ENCODE measurements at places on chromosomes 13 and 19.
A peak's percentile ranks its signal among the peaks of the same experiment; 100 is the strongest.

- DNase-seq, result no peak
These were observed 51.5 kb upstream of the USE1 start for GRCh38 chr19:17163652-17164051.

- no peak for DNase-seq
These were observed 301.9 kb downstream of the SPRY2 start for GRCh38 chr13:80039000-80039399.

DNA sequence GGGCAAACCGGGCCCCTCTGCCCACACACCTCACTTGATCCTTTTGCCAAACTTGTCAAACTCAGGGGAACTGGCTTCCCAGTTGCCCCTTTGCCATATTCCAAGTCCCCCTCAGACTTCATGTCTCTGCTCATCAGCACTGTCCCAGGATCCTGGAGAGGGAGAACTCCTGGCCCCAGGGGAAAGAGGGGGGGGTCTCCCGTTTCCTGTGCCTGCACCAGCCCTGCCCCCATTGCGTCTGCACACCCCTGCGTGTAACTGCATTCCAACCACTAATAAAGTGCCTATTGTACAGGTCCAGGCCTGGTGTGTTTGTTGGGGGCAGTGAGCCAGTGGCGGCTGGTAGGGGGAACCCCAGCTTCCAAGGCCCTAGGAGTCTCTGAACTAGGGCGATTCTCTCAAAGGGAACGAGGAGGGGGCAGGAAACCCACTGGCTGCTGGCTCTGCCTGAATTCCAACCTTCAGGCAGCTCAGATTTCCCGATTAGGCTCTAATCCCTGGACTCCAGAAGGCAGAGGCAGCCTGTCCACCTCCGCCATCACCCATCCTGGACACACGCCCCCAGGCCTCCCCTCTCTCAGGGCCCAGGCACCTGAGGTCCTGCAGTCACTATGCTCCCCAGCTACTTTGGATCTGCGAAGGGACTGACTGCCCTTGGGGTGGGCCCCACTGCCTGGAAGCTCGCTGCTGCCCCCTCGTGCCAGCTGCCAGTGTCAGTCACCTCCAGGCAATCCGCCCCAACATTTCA is 9.7 kb upstream of the ILF3 start:
- peak; percentile 39 for DNase-seq

- no peak for DNase-seq
These were observed 26.6 kb downstream of the SIGLEC7 start for GRCh38 chr19:51168564-51169282.

DNA sequence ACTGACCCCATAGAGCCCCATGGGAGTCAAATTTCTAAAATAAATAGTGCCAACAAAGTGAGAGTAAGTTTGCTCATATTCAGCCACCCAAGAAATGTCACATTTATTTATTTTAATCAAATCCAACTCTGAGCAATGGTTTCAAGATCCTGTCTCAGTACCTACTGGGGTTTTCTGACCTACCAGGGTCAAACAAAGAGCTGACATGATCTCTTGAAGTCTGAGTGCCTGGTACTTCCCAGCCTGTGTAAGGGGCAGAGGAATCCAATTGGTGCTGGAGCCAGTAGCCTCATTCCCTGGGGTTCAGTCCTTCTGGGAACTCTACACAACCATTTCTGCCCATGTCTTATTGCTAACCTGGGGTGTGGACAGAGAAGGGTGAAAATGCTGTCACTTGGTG is 104.6 kb upstream of the SERP2 start:
- DNase-seq, result no peak

GRCh38 chr13:39554371-39554770 is 48.6 kb downstream of the LHFPL6 start:
- DNase-seq, result no peak

DNA sequence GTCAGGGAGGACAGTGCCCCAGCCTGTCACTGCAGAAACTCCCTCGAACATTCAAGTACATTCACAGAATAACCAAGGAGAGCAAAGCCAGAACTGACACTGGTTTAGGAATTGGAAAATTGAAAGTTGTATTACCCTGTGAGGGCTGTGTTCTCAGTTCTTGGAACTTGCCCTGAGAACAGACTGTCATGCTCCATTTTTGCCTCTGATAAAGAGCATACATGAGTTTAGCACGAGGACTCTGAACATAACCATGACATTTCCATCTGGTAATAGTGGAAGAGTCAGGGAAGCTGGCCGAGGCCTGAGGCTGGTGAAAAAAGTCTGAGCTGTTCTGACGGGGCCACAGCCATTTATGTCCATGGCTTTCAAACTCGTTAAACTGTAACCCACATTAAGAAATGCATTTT is 15.2 kb upstream of the SLC25A30 start:
- DNase-seq, result no peak

DNA sequence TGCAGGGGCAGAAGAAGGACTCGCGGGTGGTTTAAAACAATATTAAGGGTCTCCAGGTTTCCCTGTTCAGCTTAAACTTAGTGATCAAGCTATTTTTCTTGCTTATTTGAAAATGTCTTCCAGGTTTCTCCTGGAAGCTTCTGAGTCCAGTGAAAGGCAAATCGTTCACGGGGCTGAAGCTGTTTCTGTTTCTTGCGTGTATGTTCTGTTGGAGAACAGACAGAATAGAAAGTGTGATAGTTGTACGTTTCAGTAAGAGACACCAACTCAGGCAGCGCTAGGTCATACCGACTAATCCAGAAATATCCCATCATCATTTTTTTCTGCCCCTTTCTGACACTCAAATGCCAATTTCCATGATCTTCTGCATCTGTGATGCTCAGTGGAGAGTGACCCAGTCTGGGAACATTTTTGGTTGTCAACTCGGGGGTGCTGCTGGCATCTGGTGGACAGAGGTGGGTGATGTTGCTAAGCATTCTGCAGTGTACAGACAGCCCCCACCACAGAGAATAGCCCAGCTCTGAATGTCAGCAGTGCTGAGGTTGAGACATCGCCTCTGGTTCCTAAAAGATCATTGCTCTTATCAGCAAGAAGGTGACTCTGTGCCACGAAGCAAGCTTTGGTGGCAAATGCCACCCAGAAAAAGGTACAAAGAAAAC is 4.3 kb downstream of the KLF2 start:
- no peak for DNase-seq

DNA sequence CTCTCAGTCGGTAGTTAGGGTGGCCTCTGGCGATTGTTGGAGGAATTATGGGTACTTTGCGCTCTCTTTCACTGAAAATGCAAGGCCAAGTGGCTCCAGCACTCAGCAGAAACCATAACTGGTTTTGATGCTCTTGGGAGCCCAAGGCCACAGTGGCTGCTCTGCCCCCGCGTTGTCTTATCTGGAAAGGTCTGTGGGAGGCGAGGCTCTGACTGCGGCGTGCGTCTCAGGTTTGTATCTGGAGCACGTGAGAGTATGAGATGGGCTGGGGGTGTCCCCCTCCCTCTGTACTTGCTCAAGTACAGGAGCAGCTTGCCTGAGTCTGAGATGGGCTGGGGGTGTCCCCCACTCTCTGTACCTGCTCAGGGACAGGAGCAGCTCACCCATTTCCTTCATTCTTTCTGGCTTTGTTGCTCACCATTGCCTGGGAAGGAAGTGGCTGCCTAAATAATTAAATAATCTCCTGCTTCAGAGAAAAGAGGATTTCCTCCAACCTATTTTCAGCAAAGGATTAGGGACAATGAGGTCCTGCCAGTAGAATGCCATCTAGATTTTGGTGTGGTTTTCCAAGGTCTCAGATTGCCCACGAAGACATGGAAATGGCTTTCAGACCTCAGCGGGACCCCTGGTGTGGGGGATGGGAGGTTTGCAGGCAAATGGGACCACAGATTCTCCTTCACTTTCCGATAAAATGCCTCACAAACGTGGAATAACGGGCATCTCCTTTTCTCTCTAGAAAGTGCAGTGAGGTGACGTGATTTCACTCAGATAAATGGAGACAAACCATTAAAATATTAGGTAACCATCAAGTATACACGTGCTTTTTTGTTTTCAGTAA is 14.7 kb downstream of the ATP11A start:
- no peak for DNase-seq

GRCh38 chr13:33202644-33203169 is 82.8 kb downstream of the STARD13 start:
- no peak for DNase-seq
